ENCODE measurements at places on chromosomes 3 and 15. TPM values are rescaled to one million over a fixed set of nuclear protein-coding genes. Genes with fewer than 3 reads are reported as not detected.

The COL7A1 gene
- total RNA-seq: 5.2 TPM

DNA sequence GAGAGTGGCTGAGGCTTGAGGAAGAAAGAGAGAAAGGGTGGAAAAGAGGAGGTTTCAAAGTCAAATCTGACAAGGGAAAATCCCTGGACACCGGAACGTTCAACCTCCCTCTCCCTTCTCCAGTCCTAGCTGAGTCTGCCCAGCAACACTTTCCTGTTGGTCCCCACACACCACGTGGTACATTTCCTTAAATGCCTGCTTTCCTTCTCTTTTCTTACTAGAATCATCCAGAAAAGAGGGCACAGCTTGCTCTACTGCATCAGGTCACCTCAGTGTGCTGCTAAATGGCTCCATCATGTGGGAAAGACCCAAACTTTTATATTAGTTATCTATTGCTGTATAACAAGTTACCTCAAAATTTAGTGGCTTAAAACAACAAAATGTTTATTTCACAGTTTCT, 181.2 kb downstream of the NECTIN3 start:
- H3K27me3 ChIP-seq: no peaks in the 10 kb centered on the region
- H3K4me1 ChIP-seq: no peaks in the 10 kb centered on the region
- H3K4me3 ChIP-seq: no peak overlapping the region
- H3K36me3 ChIP-seq: no peaks in the 10 kb centered on the region
- H3K27ac ChIP-seq: no peak overlapping the region
- DNase-seq: peak; percentile 38

DNA sequence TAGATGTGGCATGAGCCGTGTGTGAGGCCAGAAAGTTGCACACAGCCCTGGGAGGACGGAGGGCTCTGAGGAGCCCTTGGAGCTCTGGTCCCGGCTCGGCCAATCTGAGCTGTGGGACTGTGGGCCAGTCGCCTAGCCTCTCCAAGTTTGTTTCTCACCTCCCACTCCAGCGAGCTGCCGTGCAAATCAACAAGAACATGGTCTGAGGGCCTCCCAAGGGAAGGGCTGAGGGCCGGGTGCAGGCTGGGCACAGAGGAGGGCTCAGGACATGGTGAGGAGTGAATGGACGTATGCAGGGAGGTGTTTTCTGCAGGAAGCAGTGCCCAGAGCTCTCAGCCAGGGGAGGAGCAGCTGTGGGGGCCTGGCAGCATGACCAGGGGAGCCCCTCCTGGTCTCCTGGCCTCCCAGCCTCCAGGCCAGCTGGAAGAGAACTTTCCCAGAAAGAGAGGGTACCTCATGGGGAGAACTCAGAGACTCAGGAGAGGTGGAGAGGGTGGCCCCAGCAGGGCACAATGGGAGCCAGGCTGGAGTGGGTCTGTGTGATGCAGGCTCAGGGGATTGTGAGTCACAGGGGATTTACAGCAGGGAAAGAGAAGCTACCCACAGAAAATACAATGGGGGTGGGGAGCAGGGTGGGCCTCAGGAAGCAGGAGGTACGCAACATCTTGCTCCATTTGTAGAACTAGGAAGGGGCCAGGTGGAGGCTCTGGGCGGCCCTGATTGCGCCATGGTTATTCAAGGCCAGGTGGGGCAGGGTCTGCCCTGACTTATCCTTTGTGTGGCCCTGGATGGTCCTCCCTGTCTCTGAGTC, 24.8 kb downstream of the PSTPIP1 start:
- H3K27me3 ChIP-seq: no peaks in the 10 kb centered on the region
- H3K4me3 ChIP-seq: no peak overlapping the region

DNA sequence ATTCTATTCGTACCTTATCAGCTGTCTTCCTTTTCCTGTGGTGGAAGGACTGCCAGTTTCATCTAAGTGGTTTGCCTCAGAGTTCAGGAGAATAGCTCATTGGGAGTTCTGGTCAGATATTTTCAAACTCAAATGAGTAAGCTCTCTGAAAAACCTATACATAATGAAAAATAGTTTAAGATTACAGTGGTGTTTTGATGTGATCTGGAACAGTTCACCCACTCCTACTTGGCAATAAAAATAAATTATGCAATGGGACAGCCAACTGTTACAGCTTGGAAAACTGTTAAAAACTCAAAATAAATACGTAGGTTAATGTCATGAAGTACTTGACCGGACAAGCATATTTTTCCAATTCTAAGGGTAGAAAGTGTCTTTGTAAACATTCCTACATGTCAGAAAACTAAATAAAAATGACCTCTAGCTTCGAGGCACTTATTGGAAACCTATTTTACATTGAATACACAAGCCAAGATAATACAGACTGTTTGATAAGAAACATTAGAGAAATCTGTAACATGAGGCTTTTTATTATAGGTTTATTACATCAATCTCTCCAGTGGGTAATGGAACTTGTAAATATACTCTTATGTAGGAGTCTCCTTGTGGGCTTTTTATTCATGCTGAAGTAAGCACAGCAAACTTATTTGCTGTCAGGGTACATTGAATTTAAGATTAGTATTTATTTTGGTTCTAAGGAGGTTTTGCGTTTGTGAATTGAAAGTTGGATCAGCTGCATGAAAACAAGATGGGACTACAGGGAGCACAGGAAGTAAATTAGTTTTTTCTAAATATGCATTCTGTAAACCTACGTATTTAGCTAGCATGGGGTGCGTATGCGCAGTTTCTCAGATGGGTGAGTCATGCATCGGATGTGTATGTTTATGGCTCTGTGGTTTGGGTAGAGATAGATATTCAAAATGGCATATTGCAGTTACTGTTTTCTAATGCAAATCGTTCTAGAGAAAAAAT, 453.1 kb downstream of the IL5RA start:
- no peaks in the 10 kb centered on the region for H3K27me3 ChIP-seq
- H3K4me3 ChIP-seq: no peak overlapping the region
- no peak for DNase-seq
- H3K27ac ChIP-seq: no peak overlapping the region
- no peaks in the 10 kb centered on the region for H3K36me3 ChIP-seq

- no peak for DNase-seq
- no peaks in the 10 kb centered on the region for H3K27me3 ChIP-seq
- H3K4me1 ChIP-seq: no peaks in the 10 kb centered on the region
- no peak overlapping the region for H3K4me3 ChIP-seq
These were observed 8.2 kb upstream of the LCTL start for GRCh38 chr15:66573719-66574595.

The SYNPR gene
- not detected for total RNA-seq

GRCh38 chr3:125160606-125161371, 51.8 kb downstream of the SLC12A8 start:
- no peak overlapping the region for H3K4me3 ChIP-seq
- DNase-seq: no peak
- no peaks in the 10 kb centered on the region for H3K27me3 ChIP-seq

The IQCH gene
- 1.7 TPM for total RNA-seq

- H3K4me3 ChIP-seq: no peak overlapping the region
- peaks cover 5% of the 10 kb centered on the region for H3K4me1 ChIP-seq
- DNase-seq: peak; percentile 16
- H3K36me3 ChIP-seq: no peaks in the 10 kb centered on the region
- H3K27me3 ChIP-seq: no peaks in the 10 kb centered on the region
- H3K27ac ChIP-seq: no peak overlapping the region
These were observed 267.9 kb upstream of the THBS1 start for GRCh38 chr15:39312984-39313383.

DNA sequence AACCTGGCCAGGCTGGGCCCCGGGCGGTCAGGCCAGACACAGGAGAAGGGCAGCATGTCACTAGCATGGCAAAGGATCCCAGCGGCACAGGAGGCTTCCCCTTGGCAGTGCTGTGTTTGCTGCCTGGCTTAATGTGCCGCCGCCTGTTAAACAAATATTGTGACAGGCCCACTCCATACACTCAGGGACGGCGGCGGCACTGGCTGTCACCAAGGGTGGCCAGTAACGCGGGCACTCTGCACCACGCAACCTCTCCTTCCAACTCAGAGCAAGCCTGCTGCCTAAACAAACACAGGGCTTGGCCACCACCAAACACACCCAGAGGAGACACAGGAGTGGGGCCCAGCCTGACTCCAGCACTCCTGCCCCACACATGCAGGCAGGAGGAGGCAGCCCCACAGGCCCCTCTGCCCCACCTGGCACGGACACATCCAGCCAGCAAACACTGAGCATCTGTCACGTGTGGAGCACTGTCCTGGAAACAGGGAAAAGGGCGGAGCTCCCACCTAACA, 48.0 kb downstream of the TPRA1 start:
- no peak for DNase-seq
- no peaks in the 10 kb centered on the region for H3K27me3 ChIP-seq
- no peak overlapping the region for H3K27ac ChIP-seq
- H3K4me1 ChIP-seq: peaks cover 5% of the 10 kb centered on the region
- H3K4me3 ChIP-seq: no peak overlapping the region

GRCh38 chr15:89070197-89071124, 17.8 kb upstream of the ABHD2 start:
- no peaks in the 10 kb centered on the region for H3K36me3 ChIP-seq
- H3K4me3 ChIP-seq: no peak overlapping the region
- peaks cover 5% of the 10 kb centered on the region for H3K4me1 ChIP-seq
- H3K27ac ChIP-seq: no peak overlapping the region
- DNase-seq: no peak
- H3K27me3 ChIP-seq: no peaks in the 10 kb centered on the region

GRCh38 chr3:16761571-16761970, 123.2 kb upstream of the PLCL2 start:
- H3K27me3 ChIP-seq: no peaks in the 10 kb centered on the region
- no peak overlapping the region for H3K4me3 ChIP-seq
- H3K4me1 ChIP-seq: no peaks in the 10 kb centered on the region
- H3K36me3 ChIP-seq: no peaks in the 10 kb centered on the region

- no peaks in the 10 kb centered on the region for H3K36me3 ChIP-seq
- H3K4me1 ChIP-seq: peaks cover 21% of the 10 kb centered on the region
- no peak overlapping the region for H3K4me3 ChIP-seq
- H3K27me3 ChIP-seq: no peaks in the 10 kb centered on the region
These were observed 46.5 kb downstream of the CD86 start for GRCh38 chr3:122101646-122102045.

- H3K4me3 ChIP-seq: no peak overlapping the region
- H3K27me3 ChIP-seq: no peaks in the 10 kb centered on the region
- no peak overlapping the region for H3K27ac ChIP-seq
- DNase-seq: no peak
- peaks cover 4% of the 10 kb centered on the region for H3K4me1 ChIP-seq
These were observed 3.1 kb upstream of the TMCO5A start for GRCh38 chr15:37931321-37931720.

DNA sequence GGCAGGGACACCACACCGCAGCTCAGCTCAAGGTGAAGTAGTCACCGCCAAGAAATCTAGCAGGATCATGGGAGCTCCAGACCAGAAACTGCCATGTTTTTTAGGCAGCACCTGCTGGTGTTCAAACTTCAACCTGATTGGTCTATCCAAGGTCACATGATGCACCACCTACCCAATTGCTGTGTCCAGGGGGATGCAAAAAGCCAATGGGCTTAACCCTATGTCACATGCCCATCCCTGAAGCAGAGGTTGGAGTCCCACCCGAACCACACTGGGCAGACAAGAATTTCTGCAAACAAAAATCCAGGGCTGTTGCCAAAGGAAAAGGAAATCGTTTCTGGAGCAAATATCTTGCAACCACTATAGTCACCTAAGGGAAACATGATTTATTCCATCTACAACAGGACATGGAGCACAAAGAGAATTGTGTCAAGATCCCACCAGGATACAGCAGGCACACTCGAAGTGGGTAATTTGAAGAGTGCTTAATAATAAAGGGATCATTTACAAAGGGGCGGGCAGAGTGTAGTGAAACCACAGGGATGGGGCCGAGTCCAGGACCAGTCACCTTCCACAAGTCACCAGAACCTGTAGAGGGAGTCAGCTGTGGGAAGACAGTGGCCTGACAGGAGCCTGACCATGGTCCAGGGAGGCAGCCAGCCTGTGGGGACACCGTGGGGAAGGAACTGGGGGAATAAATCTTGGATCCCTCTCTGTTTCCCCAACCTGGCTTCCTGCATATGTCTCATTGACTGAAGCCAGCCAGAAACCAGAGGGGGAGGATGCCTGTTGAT, 34.2 kb upstream of the TSEN2 start:
- no peak overlapping the region for H3K4me3 ChIP-seq
- peaks cover 14% of the 10 kb centered on the region for H3K4me1 ChIP-seq
- no peak for DNase-seq
- H3K27ac ChIP-seq: peak overlapping the region; percentile 40

GRCh38 chr3:124221422-124221821, 229.5 kb upstream of the ROPN1 start:
- no peaks in the 10 kb centered on the region for H3K36me3 ChIP-seq
- DNase-seq: no peak
- no peak overlapping the region for H3K27ac ChIP-seq

DNA sequence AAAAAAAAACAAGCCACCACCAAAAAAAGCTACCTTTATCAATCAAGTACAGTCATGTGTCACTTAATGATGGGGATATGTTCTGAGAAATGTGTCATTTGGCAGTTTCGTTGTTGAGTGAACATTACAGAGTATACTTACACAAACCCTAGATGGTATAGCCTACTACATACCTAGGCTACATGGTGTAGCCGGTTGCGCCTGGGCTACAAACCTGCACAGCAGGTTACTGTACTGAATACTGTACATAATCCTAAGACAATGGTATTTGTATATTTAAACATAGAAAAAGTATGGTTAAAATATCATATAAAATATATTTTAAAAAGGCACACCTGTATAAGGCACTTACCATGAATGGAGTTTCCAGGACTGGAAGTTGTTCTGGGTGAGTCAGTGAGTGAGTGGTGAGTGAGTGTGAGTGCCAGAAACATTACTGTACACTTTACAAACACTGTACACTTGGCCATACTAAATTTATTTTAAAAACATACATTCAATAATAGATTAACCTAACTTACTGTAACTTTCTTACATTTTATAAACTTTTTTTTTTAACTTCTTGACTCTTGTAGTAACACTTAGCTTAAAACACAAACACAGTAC, 25.9 kb upstream of the JMJD7 start:
- no peak overlapping the region for H3K4me3 ChIP-seq
- H3K4me1 ChIP-seq: peaks cover 19% of the 10 kb centered on the region
- H3K27ac ChIP-seq: no peak overlapping the region
- no peaks in the 10 kb centered on the region for H3K27me3 ChIP-seq

The CCDC80 gene
- 19.4 TPM for total RNA-seq

GRCh38 chr3:47611576-47611975, 32.9 kb upstream of the CSPG5 start:
- peak overlapping the region; percentile 34 for H3K27ac ChIP-seq
- H3K36me3 ChIP-seq: peaks cover 3% of the 10 kb centered on the region
- H3K4me1 ChIP-seq: peaks cover 17% of the 10 kb centered on the region
- no peak overlapping the region for H3K4me3 ChIP-seq

The ALPK3 gene
- total RNA-seq: 0.43 TPM

All from Caco-2 (cell line).